ENCODE measurements at places on chromosomes 2 and 18.

GRCh38 chr2:16123856-16124780 lies 183.8 kb downstream of the MYCN start:
- DNase-seq = no peak

DNA sequence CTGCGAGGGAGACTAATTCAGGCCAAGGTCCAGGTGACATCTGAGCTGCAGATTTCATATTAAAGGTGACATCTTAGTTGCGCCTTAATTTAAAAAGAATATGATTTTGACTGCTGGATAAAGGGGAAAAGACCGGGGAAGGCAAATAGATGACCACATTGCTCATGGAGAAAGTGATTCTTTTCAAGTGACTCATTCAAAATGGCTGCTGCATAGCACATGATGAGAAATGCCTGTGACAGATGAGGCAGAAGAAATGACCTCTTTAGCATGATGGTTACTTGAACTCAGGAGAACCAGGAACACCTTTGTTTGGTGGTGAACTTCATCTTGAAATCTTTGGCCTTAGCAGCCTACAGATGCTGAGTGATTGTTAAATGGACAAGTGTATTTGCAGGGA lies 385.8 kb upstream of the TRIB2 start:
- DNase-seq = peak; percentile 63

GRCh38 chr2:197240421-197241041 lies 70.0 kb downstream of the ANKRD44 start:
- no peak for DNase-seq

DNA sequence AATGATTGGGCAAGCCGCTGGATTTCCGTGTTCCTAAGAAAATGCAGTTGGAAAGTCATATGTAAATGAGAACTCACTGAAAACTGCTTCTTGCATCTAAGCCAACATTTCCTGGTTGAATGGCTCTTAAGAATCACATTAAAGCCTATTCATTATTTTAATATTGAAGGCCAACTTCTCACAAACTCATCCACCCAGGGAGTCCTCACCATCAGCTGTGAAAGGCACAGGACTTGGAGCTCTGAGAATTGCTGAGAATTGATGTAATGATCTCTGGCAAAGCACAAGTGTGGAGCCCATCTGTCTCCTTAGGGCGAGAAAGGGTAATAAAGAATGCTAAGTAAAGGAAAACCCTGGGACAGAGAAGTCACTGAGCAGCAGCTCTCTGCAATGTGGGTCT lies 55.9 kb upstream of the APCDD1 start:
- no peak for DNase-seq

- no peak for DNase-seq
Measured at GRCh38 chr2:8234757-8235374, 447.0 kb upstream of the ID2 start.

GRCh38 chr2:18975506-18976167 lies 382.8 kb downstream of the OSR1 start:
- DNase-seq = no peak

DNA sequence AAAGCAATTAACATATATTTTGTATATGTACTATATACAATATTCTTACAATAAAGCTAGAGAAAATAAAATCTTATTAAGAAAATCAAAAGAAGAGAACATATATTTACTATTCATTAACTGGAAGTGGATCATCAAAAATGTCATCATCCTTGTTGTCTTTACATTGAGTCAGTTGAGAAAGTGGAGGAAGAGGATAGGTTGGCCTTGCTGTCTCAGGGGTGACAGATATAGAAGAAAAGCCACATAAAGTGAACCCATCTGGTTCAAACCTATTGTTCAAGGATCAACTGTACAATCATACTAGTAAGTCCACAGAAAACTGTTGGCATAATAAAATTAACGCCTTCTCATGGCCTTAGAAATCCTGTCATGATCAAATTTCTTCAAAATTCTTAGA lies 26.6 kb downstream of the SESTD1 start:
- no peak for DNase-seq

DNA sequence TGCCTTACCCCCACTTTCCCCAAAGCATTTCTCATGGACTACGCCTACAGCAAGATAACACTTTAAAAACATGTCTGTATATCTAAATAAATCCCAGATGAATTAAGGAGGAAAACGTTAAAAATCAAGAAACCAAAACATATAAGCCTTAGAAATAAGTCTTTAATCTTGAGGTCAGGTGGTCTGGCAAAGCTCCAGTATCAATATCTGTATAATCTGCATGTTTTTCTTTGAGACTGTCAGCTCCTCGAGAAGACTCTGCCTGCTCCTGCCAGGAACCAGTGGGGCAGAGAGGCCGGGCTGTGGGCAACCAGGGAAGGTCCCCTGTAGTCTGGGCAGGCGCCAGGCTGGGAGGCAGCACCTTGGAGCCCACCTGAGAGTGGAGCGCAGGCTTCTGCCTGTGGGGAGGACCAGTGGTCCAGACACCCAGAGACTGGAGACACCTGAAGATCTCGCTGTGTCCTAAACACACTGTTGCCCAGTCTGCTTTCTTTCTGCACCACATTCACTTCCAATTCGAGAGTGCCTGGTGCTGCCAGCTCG lies 291.0 kb upstream of the SOX11 start:
- no peak for DNase-seq

GRCh38 chr2:214492152-214492551 lies 81.3 kb downstream of the VWC2L start:
- no peak for DNase-seq

- no peak for DNase-seq
Measured at GRCh38 chr2:143633419-143633818, 504.2 kb downstream of the ARHGAP15 start.

- DNase-seq = no peak
Measured at GRCh38 chr18:42730272-42730671, 385.2 kb downstream of the RIT2 start.

DNA sequence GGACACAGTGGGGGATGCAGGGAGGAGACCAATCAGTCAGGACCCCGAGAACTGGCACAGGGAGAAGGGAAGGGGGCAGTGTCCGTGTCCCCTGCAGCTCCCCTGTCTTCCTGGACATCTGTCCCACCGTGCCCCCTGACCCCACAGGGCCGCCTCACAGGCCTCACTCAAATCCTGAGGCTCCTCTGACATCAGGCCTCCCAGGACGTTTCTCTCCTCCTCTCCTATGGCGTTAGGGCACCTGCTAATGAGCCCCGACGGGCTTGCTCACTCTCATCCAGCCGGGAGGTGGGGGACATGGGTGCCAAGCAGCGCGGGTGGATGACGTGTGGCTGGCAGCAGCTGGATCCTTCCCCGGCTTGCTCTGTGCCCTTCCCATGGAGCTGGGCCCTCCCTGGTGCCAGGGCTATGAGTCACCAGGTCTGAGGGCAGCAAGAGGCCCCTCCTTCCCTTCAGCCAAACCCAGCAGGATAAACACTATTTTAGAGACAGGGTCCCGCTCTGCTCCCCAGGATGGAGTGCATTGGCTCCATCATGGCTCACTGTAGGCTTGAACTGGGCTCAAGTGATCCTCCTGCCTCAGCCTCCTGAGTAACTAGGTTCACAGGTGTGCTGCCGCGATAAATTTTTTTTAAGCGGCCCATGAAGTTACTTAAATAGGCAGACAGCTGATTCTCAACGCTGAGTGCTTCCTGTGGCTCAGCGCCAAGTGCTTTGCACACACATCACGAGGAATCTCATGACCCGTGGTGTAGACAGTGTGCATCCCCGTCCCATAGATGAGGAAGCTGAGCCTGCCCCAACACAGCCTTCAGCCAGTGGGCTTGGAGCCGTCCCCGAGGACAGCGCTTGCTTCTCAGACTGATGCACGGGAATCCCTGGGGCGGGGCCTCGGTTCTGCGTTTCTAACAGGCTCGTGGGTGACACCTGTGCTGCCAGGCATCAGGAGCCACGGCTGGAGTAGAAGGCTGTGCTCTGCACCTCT lies 64.5 kb upstream of the HDAC4 start:
- DNase-seq = peak; percentile 64

- no peak for DNase-seq
Measured at GRCh38 chr2:172328103-172328841, 99.1 kb upstream of the ITGA6 start.

GRCh38 chr18:30254331-30254730 lies 788.2 kb downstream of the DSC3 start:
- no peak for DNase-seq

DNA sequence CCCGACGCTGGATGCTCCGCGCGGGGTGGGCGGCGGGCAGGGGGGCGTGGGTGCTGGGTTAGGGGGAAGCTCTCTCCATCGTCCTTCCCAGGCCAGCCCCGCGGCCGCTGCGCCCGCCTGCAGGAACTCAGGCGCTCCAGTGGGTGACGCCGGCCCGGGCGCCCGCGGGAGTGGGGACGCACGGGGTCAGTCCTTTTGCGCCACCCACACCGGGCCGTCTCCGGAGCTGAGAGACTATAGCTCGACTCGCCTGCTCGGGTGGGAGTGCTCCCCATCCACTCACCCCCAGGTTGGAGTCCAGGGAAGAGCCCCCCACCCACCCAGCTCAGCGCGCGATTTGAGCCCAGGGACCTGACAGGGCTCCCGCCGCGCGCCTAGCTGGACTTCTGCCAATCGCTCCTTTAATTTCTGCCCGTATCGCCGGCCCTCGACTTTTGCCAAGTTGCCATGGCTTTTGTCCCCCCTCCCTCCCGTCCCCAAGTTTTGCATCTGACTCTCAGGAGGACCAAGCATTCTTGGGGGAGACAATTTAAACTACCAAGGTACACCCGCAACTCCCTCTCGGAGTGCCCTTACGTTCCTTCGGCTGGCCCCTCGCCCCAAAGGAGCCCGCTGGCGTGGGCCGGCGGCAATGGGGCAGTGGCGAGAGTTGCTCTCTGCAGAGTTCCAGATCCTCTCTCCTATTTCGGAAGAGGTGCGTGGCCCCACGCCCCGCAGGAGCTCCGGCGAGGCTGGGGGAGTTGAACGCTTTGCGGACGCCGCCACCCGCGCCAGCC lies 205.8 kb upstream of the SMAD2 start:
- DNase-seq = no peak

- DNase-seq = peak; percentile 12
Measured at GRCh38 chr2:35428548-35428947, 927.0 kb upstream of the CRIM1 start.

DNA sequence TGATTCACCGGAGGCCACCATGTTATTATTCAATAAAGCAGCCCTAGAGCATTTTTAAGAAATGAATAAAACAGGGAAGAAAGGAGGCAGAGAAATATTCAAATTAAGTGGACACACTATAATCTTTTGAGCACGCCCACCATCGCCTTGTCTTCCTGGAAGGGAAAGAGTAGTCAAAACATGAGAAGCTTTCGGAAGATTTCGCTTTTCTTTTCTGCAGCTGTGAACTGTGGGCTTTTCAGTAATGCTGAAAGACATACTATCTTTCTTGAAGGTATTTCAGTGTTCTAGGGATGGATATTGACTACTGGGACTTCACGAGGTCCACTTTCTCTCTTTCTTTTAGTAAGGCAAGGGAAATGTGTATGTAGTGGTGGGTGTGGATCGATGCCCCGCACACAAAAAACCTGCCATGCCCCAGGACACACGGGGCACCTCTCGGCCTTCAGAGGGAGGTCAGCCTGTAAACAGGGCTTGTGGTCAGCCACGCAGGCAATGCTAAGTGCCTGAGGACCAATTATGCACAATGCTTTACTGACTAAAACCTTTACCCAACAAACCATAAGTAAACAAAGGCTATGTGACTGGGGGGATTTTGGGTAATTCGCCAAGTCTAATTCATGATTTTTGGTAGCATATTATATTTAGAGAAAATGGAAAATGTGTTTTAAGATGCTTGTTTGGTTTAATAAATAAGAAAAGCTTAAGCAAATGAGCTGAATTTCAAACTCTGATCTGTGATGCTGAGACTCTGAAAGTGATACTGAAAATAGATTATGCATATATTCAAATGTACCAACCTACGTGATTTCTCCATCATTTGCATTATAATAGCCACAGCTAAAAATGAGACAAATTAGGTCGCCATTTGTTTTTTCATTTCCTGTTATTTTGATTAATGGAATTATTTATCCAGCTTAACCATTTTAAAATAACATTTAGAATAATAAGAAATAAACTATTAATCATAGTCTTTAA lies 130.5 kb downstream of the ZNF516 start:
- no peak for DNase-seq
